ENCODE measurements at places on chromosomes 3 and 15. TPM values are rescaled to one million over a fixed set of nuclear protein-coding genes. Genes with fewer than 3 reads are reported as not detected.

The LYZL4 gene
- total RNA-seq: not detected

The DNAH12 gene
- under 0.01 TPM for total RNA-seq

The ZNF860 gene
- 0.59 TPM for total RNA-seq

The GPR62 gene
- not detected for total RNA-seq

DNA sequence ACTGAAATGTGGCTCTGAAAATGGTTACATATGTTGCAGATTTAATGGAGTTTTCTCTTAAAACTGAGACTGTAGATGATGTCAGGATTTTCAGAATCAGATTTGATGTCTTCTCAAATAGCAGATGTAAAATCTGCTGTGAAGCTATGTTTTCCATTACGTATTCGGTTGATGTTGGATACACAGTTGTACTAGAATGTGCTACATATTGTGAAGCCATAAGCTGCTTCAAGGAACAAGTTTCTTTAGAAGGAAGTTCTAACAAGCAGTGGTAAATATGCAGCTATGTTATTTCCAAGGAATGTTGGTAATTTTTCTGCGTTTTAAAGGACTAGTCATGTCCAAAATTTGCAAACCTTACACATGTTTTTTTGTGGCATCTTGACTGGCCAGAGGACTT is 197.7 kb downstream of the RBMS3 start:
- DNase-seq: no peak
- H3K4me3 ChIP-seq: no peak overlapping the region
- H3K27me3 ChIP-seq: no peaks in the 10 kb centered on the region
- no peaks in the 10 kb centered on the region for H3K36me3 ChIP-seq
- H3K4me1 ChIP-seq: no peaks in the 10 kb centered on the region

DNA sequence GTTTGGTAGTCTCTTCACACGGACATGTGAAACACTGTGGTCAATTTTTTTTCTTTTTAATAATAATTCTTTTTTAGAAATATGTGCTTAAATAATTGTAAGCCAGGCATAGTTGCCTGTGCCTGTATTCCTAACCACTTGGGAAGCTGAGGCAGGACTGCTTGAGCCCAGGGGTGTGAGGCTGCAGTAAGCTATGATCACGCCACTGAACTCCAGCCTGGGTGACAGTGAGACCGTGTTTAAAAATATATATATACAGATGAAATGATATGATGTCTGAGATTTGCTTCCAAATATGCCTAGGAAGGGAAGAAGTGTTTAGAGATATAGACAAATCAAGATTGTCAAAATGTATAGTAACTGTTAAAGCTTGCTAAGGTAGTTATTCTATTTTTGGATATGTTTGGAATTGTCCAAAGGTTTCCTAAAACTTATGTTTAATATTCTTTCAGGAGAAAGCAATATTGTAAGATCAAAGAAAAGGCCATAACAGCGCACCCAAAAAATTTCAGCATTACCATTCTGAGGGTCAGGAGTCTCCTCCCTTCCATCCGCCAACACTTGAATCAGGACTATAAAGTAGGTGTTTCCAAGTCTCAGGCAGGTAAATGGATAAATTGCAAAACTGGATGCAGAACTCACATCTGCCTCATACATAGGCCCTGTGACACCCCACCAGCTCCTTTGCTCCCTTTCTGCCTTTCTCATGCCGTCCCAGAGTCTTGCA is 532 bp upstream of the SELENOT start:
- peaks cover 41% of the 10 kb centered on the region for H3K4me1 ChIP-seq
- H3K36me3 ChIP-seq: no peaks in the 10 kb centered on the region
- peak overlapping the region; percentile 88 for H3K4me3 ChIP-seq
- H3K27ac ChIP-seq: peak overlapping the region; percentile 71
- no peak for DNase-seq
- H3K27me3 ChIP-seq: no peaks in the 10 kb centered on the region

GRCh38 chr15:98896802-98897732 is 110.5 kb downstream of the PGPEP1L start:
- H3K36me3 ChIP-seq: peaks cover 15% of the 10 kb centered on the region
- H3K4me1 ChIP-seq: peaks cover 50% of the 10 kb centered on the region
- H3K4me3 ChIP-seq: peak overlapping the region; percentile 41
- H3K27ac ChIP-seq: peak overlapping the region; percentile 99
- DNase-seq: peak; percentile 89
- no peaks in the 10 kb centered on the region for H3K27me3 ChIP-seq

DNA sequence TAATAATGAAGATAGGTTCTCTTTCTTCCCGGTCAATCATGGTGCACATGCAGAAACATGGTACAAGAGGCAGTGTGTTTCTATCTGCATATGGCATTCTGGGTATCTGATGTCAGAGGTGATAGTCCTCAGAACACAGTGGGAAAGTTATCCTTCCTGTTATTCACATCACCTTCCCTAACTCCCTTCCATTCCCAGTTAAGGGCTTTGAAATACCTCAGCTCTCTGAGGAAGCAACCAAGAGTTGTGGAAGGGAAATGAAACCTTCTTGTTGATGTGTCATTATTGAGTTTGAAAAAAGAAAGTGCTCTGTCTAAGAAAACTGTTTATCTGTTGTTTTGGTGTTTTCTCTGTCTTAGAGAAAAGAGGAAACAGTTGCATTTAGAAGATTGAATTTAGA is 21.9 kb upstream of the P2RY13 start:
- no peaks in the 10 kb centered on the region for H3K36me3 ChIP-seq
- H3K27ac ChIP-seq: no peak overlapping the region
- H3K4me1 ChIP-seq: no peaks in the 10 kb centered on the region
- H3K27me3 ChIP-seq: peaks cover 6% of the 10 kb centered on the region
- DNase-seq: no peak

DNA sequence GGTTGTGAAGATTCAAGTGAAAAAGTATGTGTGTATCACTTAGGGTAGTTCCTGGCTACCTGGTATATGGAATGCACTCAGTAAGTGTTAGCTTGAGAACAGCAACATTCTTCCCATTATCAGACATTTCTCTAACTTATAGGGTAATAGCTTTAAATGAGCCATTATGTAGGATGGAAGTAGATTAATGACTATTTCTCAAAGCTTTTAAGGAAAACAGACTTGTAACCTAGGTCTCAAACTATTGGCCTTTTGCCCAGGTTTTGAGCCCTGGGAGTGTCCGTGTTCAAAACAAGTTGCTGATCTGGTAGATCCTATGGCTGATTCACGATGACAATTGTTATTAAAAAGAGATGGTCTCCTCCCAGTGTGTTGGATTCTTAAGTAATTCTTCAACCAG is 129.1 kb upstream of the UMPS start:
- H3K36me3 ChIP-seq: no peaks in the 10 kb centered on the region
- H3K27me3 ChIP-seq: peaks cover 13% of the 10 kb centered on the region
- no peak for DNase-seq
- no peak overlapping the region for H3K4me3 ChIP-seq

DNA sequence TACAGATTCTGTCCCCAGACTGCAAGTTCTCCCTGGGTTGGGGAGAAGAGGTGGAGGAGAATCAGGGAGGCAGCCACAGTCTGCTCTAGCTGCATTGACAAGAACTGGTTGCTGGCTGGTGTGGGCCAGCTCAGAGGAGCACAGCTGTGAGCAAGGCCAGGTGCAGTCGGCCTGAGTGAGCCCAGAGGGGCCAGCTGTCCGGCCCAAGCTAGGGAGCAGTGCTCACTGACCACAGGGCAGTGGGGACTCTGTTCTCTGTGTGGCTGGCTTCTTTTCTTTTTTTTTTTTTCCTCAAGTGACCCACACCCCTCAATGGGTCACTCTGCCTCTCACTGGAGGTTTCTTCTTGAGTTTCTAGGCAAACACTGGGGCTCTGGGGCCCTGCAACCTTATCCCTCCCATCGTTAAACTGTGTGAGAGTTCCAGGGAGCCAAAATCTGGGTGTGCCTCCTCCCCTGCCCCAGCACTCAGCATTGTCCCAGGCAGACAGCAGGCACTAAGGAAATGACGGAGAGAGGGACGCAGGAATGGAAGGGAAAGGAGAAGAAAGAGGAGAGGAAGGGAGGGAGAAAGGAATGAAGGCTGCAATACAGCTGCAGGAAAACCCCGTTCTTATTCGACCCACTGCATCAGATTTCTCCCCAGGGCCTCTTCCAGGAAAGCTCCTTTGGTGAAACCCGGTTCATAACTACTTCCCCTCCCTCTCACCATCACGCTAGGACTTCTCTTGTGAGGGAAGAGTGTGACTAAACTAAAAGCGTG is 37.7 kb upstream of the HES1 start:
- H3K27me3 ChIP-seq: peaks cover 43% of the 10 kb centered on the region
- H3K27ac ChIP-seq: no peak overlapping the region
- H3K36me3 ChIP-seq: no peaks in the 10 kb centered on the region
- no peak overlapping the region for H3K4me3 ChIP-seq

All from osteoblast (primary cell).